ENCODE measurements at places on chromosomes 1 and 21.

DNA sequence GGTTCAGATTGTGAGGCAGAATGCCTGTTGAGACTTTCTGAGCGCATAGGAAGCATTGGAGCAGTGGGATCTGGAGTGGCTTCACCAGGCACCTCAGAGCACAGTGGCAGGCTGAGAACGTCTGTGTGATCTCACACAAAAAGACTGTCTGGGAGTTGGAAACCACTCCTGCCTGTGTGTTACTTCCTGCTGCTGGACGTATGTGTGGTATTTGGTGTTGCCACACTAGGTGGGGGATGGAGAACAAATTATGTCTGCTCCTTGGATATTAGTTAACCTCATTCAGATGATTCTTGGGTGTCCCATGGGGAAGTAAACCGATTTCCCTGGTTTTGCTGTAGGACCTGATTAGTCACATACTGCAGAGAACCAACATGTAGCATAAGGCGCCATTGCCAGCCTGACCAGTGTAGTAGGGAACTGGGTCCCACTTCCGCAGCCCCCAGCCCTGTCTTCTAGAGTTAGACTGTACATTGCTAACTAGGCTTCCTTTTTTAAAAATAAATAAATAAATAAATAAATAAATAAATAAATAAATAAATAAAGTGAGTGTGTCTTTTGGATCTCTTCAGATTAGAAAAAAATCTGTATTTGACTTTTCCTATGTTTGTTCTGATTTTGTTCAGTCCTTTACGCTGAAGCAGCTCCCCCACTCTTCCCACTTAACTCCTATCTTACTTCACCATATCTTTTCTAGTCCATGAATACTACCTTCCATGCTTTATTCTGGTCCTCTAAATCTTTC is 26.9 kb downstream of the UCK2 start:
- no peak for DNase-seq

- no peak for DNase-seq
Measured at GRCh38 chr1:88141499-88142074, 542.5 kb upstream of the PKN2 start.

DNA sequence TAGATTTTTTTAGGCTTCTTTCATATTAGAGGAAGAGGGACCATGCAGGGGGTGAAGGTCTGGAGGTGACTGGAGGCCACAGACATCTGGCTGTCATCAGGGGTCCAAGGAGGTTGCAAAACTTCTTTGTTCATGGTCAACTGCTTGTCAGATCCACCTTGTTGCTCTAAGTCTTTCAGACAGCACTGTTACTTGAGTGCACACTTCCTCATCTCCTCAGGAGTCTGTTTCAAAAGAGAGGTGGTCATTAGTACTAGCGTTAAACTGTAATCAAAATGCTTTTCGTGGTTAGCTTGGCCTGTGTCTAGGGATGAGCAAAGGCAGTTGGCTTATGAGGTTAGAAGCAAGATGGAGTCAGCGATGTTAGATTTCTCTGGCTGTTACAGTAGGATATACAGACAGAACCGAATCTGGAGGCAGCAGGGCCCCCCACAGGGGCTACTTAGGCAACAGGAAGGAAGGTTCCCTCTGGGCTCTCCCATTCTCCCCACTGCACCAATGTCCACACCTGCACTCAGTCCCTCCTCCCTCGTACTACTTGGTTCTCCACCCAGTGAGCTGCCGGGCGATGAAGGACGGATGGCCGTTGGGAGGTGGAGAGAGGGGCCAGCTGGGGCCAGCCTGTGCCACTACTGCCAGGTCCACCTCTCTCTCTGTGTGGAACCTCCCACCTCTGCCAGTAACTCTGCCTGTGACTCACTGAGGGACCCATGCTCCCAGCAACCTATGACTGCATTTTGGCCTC is 57.2 kb downstream of the TOR1AIP2 start:
- DNase-seq: no peak

GRCh38 chr1:223062177-223062576 is 80.9 kb downstream of the TLR5 start:
- no peak for DNase-seq

GRCh38 chr1:68976916-68977610 is 480.2 kb upstream of the DEPDC1 start:
- DNase-seq: no peak

- DNase-seq: peak; percentile 94
Measured at GRCh38 chr1:37486680-37487618, 12.6 kb downstream of the ZC3H12A start.

- DNase-seq: no peak
Measured at GRCh38 chr1:207519505-207520399, 23.8 kb downstream of the CR1 start.

GRCh38 chr1:234631721-234632125 is 21.7 kb upstream of the IRF2BP2 start:
- DNase-seq: no peak

DNA sequence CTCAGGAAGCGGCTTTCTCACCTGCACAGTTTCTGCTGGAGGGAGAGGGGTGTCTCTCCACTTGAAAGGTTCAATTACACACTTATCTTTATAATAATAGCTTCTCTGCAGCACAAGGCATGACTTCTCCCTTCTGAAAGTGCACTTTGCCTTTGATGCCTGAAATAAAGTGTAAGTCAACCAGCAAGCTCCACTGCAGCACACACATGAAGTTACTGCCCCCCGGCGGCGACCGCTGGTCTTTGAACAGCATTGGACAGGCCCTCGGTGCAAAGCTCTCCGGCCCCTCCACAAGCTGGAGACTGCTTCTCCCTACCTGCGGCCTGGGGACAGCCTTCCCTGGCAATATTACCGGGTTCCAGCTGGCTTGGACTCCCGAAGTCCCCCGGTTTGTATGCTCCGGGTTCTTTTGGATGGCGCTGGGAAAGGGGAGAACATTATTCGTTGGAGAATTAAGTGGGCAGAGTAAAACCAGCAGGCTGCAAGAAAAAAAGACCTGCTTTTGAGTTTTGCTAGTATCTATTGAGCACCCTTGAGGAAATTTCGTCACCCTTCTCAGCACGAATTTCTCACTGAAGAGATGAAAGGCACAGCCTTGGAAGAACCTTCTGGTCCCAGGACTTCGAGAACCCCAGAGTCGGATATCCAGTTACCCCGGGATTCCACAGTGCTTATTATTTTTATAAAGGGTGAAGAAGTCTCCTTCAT is 11.8 kb downstream of the RCAN1 start:
- DNase-seq: peak; percentile 88

GRCh38 chr1:12496154-12496961 is 121.7 kb downstream of the DHRS3 start:
- no peak for DNase-seq

DNA sequence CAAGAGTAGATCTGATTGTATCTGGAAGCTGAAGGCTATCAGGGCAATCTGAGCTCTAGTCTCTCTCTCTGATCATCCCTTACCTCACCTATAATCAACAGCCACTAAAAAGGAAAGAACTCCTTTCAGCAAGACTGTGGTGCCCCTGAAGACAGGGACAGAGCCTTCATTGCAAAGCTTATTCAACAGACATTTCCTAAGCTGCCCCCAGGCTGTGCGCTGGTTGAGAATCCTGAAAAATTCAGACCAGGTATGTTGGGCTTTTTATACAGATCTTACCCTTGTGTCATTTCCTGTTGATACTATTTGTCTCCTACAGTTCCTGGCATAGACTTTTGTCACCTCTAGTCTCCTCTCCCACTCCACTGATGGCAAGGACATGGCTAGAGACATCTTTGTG is 63.3 kb upstream of the PLA2G4A start:
- no peak for DNase-seq

- DNase-seq: no peak
Measured at GRCh38 chr1:56437959-56438358, 141.4 kb downstream of the PLPP3 start.

GRCh38 chr1:3473381-3473844 is 18.9 kb downstream of the ARHGEF16 start:
- DNase-seq: no peak

DNA sequence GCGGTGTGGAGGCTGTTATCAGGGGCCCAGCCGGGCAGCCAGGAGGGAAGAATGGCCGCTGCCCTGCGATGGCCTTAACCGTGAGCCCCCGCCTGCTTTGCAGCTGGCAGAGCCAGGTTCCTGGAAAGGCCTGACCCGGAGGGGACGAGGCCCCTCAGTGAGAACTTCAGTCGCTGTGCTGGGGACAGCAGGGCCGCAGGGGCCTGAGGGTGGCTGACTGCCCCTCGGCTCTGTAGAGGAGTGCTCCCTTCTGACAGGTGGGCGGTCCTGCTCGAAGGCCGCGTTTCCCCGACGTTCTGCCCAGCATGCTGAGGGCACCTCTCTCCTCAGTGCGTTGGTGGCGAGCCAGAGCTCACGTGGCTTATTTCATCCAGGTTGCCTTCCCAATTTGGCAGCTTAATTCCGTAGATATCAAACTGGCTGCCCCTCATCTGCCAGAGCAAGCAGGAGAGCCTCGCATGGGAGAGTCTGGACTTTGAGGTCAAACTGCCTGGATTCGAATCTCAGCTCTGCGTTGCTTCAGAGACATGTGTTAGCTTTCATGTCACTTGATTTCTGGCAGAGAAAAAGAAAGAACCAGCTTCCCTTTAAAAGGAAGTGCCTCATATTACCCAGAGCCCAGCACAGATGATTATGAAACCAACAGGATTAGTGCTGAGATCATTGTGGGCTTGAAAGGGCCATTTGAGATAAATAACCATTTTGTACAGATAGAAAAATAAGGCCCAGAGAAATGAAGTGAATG is 239.8 kb downstream of the SDCCAG8 start:
- peak; percentile 64 for DNase-seq

- DNase-seq: no peak
Measured at GRCh38 chr1:65525266-65526048, 105.0 kb downstream of the LEPR start.

DNA sequence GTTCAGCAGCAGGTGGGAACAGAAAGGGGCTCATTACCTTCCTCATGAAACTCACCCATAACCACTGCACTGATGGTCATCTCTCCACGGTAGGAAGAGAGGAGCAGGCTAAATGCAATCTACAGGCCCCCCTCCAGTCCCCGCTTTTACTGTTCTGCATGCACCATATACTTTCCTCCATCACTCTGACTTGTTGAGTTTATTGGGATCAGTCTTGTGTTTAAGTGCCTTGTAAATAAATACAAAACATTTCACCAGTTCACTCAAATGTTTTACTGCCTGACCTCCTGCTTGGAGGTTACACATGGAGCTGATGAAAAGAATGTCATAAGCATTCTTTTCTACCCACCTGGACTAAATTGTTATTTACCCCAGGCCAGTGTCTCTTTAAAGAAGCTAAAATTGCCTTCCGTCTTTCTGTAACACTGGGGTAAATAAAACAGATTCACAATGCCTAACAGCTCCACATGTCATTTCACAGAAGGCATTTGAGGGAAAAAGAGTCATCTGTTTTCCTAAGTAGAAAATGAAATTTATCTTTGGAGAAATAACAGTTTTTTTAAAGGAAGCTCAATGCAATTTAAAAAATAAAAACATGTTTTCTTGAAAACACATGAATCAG is 30.7 kb downstream of the PTPN14 start:
- DNase-seq: no peak

DNA sequence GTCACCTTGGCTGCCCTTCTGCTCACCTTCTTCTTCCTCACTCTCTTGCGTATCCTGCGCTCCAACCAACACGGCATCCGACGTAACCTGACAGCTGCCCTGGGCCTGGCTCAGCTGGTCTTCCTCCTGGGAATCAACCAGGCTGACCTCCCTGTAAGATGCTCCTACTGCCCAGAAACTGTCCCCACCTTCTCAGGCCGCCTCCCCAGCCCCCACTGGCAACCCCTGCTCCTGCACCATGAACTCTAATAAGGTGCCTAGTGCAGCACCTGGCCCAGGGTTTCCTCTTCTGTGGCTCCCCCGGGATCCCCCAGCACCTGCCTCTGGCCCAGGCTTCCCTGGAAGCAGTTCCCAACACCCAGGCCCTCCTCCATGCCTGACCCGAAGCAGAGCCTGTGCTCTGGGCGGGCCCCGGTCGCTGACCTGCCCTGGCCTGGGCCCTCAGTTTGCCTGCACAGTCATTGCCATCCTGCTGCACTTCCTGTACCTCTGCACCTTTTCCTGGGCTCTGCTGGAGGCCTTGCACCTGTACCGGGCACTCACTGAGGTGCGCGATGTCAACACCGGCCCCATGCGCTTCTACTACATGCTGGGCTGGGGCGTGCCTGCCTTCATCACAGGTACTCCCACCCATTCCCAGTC is 12.8 kb downstream of the PSRC1 start:
- no peak for DNase-seq

DNA sequence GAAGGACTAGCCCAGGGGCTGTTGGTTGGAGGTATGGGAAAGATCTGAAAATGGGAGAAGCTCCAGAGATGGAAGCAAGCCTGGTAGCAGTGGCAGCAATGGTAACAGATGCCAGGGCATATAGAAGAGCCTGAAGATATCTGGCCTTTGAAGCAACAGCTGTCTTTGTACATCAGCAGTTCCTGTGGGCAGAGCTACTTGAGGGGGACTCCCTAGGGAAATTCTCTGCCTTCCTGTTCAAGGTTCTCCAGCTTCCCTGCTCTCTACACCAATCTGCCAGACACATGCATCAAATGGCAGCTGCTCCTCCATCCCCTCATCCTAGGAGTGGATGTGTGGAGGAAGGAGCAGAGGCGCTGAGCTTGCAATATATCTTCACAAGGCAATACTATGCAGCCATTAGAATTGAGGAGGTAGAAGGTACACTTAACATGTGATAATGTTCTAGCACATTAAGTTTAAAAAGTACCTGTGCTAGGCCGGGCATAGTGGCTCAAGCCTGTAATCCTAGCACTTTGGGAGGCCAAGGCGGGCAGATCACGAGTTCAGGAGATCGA is 2.2 kb downstream of the TMEM35B start:
- no peak for DNase-seq

DNA sequence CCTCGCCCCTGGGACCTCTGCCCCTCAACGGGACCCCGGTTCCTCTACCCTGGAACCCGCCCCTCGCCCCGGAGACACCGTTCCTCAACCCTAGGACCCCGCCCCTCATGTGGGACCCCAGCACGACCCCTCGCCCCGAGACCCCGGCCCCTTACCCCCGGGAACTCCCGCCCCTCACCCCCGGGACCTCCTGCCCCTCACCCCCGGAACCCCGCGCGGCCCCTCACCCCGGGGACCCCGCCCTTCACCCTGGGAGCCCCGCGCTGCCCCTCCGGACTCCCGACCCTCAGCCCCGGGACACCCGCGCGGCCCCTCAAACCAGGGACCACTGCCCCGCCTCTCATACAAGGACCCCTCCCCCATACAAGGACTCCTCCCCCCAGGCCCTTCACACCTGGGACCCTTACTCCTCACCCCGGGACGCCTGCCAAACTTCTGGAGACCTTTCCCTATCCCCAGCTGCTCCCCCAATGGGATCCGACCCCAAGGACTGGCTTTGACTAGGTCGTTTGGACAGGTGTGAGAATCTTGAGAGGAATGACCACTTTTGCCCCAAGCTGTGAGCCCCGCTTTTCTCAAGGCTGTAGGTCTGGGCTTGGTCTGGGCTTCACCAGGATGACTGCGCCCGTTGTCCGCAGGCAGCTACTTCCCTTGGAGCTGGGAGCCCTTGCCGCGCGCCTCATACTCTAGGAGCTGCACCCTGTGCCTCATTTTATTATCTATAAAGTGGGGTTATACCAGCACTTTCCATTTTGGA is 843 bp downstream of the DIP2A start:
- DNase-seq: no peak

GRCh38 chr1:245823408-245824147 is 668.8 kb downstream of the KIF26B start:
- peak; percentile 54 for DNase-seq

Measured in vagina (tissue), 2 donors.